ENCODE measurements at places on chromosomes 2 and 18.

DNA sequence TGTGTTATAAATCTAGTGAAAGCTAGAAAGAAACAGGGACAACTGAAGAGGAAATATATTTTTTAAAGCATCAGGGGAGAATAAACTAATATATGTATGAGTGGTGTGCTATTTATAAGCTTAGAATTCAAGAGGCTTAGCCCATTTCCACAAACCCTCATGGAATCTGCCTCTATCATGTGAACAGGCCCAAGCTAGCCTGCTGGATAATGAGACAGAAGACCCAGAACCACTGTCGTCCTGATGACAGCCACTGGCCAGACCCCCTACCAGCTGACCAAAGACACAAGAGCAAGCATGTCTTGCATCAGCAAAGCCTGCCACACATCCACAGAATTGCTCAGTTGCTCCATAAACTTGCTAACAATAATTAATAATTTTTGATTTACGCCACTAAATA is 382.3 kb upstream of the NXPH2 start:
- no peak for DNase-seq

GRCh38 chr2:147588191-147588590 is 256.6 kb upstream of the ACVR2A start:
- peak; percentile 37 for DNase-seq

GRCh38 chr2:68969736-68970490 is 4.5 kb upstream of the GKN1 start:
- no peak for DNase-seq

- DNase-seq, result no peak
Measured at GRCh38 chr2:30161929-30162706, 15.3 kb downstream of the YPEL5 start.

- no peak for DNase-seq
Measured at GRCh38 chr2:70806013-70806412, 14.4 kb downstream of the CLEC4F start.

GRCh38 chr2:172229125-172229524 is 126.4 kb upstream of the DLX2 start:
- no peak for DNase-seq

GRCh38 chr2:11505652-11506610 is 27.9 kb upstream of the GREB1 start:
- DNase-seq, result no peak

DNA sequence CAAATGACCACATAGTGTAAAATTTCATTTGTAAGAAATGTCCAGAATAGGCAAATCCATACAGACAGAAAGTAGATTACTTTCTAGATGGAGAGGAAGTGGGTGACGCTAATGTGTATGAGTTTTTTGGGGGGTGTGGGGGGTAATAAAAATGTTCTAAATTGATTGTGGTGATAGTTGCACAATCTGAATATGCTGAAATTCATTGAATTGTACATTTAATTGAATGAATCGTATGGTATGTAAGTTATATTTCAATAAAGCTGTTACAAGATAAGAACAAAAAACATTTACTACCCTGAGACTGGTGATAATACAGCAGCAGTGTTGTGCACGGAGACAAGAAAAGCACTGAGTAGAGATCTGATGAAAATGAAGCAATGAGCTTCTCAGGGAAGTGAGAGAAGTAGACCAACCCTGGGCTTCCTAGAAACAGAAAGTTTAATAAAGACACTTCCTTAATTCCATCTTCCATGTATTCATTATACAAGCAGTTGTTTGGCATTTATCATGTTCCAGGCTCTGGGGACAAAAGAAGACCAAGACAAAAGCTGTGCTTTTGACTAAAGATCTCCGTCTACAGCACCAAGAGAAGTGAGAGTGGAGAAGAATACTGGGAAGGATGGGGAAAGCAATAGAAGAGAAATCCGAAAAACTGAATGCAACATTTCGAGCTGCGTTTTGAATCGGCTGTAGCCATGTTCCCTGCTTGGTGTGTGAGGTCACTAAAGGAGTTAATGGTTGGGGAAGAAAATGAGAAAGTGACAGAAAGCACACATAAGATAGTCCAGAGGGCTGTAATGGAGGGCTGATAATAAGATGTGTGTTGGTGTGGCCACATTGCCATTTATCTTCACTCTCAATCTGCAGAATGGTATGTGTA is 1.8 kb upstream of the PDE11A start:
- DNase-seq, result peak; percentile 8

DNA sequence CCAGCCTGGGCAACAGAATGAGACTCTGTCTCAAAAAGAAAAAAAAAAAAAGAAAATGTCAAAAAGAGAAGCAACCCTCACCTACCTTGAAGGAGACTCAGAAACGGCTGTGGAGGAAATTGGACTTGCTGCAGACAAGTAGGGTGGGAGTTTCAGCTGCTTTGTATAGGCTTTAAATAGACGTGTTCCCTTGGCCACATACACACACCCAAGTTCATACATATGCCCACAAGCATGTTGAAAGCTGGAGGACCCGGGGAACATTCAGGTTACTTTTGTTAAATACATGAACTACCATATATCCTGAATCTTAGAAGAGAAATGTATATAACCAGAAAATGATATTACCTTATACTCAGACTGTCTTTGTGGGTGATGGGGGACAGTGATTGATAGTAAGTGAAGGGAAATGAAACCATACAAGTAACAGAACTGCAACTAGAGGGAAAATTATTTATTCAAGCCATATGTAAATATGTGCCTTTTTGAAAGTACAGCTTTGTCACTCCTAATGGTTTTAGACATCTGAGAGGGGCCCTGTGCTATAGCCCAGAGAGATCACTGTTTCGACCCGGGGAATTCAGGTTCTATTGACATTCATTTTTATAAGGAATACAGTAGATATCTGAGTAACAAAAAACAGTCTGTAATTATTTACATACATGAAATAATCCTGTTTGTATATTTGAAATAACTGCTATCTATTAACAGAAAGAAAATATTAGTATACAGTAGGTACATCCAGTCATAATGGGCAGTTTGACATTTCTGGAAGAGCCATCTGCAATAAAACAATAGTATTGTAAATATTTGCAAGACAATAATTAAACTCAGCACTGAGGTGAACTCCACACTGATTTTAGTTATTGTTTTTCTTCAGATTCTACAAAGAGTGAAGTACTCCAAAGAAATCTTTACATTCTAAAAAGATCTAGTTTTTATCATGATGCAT is 48.0 kb upstream of the TGIF1 start:
- DNase-seq, result no peak

- no peak for DNase-seq
Measured at GRCh38 chr18:24398540-24398939, 916 bp upstream of the OSBPL1A start.

DNA sequence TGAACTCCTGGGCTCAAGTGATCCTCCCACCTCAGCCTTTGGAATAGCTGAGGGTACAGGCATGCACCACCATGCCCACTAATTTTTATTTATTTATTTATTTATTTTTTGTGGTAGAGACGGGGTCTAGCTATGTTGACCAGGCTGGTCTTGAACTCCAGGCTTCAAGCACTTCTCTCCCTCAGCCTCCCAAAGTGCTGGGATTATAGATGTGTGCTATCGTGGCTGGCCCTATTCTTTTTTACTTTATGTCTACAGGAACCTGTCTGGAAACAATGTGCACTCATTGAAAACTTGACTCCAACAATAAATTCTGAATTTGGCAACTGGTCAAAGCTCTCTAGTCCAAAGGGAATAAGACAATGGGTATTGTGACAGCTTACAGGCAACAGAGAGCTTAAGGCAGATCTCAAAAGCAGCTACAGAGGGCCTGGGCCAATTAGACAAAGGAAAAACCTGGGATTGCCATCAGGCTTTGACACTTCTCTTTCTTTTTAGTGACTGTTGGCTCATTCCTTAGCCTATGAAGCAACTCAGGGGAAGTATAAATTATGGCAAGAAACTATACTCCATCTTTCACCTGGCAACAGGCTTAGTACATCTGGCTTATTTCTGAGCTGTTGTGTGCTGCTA is 55.1 kb upstream of the RAPGEF4 start:
- no peak for DNase-seq

DNA sequence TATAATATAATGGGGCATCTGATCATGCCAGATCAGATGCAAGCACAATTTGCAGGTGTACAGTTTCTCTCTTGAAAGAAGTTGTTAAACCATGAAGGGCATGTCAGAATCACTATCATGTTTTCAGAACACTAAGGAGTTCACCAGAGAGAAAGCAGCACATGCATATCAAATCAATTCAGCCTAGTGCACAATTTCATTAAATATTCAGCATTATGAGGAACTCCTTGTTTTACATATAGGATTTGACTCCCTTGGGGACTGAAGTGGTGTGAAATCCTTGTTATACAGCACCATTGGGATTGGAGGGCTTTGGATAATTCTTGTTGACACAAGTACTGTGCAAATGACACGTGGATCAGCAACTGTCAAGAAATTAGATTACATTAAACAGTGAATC is 562.1 kb upstream of the KLHL29 start:
- no peak for DNase-seq

- DNase-seq, result peak; percentile 55
Measured at GRCh38 chr18:51150113-51150700, 47.3 kb downstream of the MEX3C start.

DNA sequence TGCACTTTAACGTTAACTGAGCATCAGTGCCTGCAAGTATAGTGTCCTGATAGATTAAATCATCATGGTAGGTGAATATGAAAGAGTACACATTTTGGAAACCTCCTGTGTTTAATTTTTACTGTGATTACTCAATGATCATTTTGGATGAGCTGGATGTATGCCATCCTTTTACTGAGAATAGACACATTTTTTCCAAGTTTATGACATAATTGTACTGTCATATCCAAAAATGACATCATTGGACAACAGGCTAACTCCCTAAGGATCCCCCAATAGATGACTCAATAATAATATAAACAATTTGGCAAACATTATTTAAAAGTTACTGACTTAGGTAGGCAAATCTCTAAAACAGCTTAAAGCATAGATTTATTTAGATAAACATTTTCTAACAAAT is 410.8 kb upstream of the REG3G start:
- no peak for DNase-seq

- no peak for DNase-seq
Measured at GRCh38 chr2:72954376-72955227, 37.3 kb downstream of the EMX1 start.

DNA sequence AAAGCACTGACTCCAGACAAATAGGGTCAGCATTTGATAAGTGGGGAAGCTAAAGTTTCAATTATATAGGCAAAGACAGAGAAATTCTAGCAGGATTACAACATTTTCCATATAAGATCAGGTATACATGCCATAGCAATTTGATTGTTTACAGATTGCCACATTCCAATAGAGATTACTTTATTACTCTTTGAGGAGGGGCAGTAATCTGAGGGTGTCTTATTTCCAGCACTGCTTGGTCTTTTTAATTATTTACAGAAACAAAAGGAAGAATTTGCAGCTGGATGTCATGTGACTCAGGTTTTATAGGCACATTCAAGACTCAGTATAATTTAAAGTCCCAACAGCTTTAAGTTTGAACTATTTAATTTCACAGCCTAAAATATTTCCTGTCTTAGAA is 42.5 kb upstream of the GPR39 start:
- no peak for DNase-seq

DNA sequence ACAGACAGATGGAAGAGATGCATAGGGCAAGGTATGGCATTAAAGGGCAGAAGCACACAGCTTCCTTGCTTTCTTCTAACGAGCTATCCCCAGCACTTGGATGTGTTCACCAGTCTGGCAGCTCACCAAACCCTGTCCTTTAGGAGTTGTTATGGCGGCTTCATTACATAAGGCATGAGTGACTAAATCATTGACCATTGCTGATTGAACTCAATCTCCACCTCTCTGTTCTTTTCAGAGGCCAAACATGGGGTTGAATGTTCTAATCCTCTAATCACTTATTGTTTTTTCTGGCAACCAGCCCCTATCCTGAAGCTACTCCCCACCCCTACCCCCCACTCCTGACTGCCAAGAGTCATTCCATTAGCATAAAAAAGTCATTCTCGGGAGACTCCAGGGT is 301.8 kb downstream of the XIRP2 start:
- DNase-seq, result no peak

DNA sequence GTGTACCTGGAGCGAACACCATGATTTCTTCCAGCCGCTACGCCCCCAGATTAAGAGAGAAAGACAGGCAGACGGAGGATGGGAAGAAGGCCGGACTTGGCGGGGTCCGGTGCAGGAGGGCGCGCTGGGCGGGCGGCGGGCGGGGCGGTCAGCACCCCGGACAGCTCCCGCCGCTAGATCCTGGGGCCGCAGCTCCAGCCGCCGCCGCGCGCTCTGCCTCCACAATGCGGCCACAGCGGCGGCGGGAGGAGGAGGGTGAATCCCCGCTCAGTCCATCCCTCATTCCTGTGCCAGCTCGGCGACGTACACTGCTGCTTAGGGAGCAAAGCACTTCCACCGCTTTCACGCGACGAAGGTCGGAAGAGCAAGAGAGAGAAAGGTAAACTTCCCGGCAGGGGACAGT is at the start of gene AKAIN1:
AKAIN1 (minus strand) TSS at position 226 of the 403 bp plus-strand sequence; CDS start at position 22, 204 bp downstream.
- DNase-seq, result no peak

GRCh38 chr2:152566728-152567069 is 150.6 kb downstream of the PRPF40A start:
- no peak for DNase-seq

DNA sequence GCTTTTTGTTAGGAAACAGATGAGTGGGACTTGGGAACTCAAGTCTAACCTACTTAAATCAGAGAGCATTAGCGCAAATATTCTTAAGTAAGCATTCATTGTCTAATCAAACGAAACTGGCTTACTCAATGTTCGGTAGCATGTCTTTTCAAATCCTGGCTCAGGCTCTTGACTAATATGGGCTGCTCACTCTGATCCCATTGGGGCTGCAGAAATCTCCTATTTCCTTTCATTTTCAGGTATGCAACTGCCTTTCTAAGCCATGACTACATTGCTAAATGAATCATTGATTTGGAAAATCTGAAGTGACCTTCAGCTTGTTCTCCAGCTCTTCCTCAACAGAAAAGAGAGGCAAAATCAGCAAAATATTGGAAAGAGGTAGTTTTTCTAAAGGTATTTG is 2084.4 kb upstream of the PIK3C3 start:
- no peak for DNase-seq

GRCh38 chr2:26421961-26422360 is 20.2 kb downstream of the DRC1 start:
- DNase-seq, result no peak

- no peak for DNase-seq
Measured at GRCh38 chr2:237113026-237113795, 27.5 kb downstream of the COPS8 start.

DNA sequence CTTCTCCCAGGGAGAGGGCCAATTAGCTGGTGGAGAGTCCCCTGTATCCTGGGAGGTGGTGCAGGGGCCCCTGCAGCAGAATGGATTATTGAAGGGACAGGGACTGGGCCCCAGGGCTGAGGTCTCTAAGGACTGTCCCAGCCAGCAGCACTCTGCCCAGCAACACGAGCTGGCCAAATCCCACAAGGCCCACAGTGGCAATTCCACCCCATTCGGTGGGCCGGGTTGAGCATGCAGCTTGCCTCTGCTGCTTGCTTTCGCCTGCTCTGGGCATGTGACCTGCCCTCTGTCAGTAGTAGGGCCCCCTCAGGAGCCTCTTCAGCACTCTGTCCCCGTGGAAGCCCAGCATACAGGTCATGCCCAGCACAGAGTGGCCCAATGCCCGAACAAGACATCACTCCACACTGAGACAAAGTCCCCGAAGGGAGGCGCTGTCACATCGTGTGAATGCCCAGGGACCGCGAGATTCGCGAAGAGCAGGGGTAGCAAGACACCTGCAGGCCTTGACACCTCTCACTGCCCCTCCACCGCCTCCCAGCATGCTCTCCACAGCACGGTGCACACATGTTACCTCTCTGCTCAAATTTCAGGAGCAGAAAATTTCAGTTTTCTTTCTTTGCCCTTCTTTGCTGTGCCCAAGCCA is 65.4 kb downstream of the CRACDL start:
- DNase-seq, result no peak

- no peak for DNase-seq
Measured at GRCh38 chr2:179251870-179252269, 12.8 kb downstream of the SESTD1 start.

GRCh38 chr18:74316257-74317170 is 875 bp downstream of the C18orf63 start:
- no peak for DNase-seq
